ENCODE measurements at places on chromosomes 16 and 17.

DNA sequence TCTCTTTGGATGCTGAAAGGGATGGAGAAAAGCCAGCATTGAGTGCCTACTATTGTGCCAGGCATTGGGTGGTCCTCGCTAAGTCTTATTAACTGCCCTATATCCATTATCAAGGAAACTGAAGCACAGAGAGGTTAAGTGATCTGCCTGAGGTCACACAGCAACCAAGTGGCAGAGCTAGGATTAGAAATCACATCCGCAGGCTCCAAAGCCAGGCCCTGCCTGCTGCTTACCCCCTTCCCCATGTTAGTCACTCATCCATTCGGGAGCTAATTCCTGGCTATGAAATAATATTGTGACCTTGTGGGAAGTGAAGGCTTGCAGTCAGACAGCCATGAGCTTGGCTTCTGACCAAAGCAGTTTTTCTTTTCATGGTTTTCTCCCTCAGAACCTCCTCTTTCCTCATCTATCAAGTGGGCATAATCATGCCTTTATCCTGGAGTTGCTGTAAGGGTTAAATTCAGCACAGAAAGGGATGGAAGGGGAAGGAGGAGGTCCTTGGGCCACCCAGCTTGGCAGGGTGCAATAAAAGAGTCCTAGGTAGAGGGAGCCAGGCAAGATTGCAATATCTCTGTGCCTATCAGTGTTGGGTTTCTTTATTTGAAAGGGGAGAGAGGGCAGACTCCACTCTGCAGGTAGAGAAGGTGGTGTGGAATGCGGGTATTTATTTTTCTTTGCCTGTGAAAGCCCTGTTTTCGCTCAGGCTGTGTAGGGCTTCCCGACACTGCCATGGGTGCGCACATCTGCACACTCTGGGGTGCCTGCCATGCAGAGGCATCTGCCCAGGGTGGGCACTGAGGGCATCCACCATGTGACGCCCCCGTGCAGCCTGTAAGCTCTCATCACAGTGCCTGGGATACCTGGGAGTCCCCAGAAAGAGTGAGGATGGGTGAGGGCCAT, 11.3 kb downstream of the RAI1 start:
- no peak for DNase-seq

- no peak for DNase-seq
These were observed 40.8 kb downstream of the HS3ST3A1 start for GRCh38 chr17:13560935-13561334.

DNA sequence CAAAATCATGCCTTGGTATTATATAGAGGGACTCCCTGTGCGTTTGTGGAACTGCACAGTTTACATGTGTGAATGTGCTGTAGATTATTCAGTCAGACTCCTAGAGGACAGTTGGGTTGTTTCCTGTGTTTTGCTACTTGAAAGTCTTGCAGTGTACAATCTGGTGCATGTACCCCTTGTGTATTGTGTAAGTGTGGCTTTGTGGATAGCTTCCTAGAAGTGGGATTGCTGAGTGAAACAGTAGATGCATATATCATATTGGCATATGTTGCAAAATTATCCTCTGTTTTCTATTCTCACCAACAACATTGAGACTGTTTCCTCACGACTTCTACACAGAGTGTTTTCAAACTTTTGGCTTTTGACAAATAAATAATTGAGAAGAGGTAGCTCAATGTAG, 263.7 kb downstream of the MAP2K6 start:
- no peak for DNase-seq

GRCh38 chr17:69198238-69198637, 30.4 kb downstream of the ABCA10 start:
- no peak for DNase-seq

DNA sequence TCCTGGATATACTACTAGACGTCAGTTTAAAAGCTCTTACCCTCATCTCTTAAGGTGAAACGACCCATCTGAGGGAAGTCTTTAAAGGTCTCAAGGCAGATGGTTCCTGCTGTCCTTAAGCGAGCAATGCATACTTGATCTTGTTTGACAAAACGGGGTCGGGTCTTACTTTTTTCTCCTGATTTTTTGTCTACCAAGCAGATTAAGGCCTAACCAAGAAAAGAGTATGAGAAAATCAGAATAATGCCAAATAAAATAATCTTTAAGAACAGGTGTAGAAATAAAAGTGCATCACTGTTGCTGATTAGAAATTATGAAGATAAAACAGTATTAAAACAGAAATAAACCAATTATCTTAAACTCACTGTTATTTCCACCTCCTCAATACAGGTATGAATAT, 24.4 kb upstream of the RSL1D1 start:
- DNase-seq: no peak

GRCh38 chr17:82126556-82127314, 28.7 kb upstream of the FASN start:
- DNase-seq: peak; percentile 40

DNA sequence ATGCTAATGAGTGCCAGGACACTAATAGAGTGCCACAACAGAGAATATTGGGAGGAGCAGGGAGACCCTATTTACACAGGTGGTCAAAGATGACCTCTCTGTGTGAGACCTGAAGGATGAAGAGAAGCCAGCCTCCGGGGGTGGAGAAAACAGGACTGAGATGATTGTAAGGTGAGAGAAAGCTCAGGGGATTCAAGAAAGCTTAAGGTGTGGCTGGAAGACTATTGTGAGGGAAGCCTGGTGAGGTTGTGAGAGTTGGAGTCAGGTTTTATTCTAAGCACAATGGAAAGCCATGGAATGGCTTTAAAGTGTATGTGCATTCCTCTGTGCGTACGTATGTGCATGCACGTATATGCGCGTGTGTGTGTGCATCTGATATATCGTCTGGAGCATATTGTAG, 10.4 kb upstream of the MARCHF10 start:
- no peak for DNase-seq
